Amniotic stem cell (primary cell): ENCODE measurements at places on chromosomes 2 and 18.

- DNase-seq: no peak
These were observed 221.1 kb downstream of the INSIG2 start for GRCh38 chr2:118309257-118309945.

GRCh38 chr18:48050176-48050575 lies 119.7 kb upstream of the SMAD2 start:
- DNase-seq: no peak

DNA sequence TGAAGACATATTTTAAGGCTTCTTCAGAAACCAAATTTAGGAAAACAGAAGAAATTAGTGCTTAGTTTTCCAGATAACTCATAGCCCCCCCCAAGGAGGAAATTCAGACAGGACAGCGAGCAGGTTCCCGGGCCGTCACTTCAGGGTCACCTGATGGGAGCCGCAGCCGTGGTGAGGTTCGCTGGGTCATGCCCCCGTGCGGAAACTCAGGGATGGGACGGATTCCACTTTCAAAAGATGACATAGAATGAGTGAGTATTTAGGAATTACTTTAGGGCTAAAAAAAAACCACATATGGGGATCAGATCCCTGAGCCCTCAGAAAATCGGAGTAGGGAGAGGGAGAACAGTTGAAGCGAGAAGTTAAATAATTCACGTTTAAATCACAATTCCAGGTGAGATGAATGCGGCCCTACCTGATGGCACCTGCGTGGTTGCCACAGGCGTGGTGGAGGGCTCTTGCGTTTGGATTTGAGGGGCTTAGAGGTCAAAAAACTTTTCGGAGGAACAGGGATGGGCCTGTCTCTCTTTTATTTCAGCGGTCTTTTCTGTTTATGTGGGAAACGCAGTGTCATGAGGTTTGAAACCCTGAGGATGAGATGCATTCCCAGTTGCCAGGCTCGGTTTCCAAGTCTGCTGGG lies 114.4 kb downstream of the NFATC1 start:
- no peak for DNase-seq

DNA sequence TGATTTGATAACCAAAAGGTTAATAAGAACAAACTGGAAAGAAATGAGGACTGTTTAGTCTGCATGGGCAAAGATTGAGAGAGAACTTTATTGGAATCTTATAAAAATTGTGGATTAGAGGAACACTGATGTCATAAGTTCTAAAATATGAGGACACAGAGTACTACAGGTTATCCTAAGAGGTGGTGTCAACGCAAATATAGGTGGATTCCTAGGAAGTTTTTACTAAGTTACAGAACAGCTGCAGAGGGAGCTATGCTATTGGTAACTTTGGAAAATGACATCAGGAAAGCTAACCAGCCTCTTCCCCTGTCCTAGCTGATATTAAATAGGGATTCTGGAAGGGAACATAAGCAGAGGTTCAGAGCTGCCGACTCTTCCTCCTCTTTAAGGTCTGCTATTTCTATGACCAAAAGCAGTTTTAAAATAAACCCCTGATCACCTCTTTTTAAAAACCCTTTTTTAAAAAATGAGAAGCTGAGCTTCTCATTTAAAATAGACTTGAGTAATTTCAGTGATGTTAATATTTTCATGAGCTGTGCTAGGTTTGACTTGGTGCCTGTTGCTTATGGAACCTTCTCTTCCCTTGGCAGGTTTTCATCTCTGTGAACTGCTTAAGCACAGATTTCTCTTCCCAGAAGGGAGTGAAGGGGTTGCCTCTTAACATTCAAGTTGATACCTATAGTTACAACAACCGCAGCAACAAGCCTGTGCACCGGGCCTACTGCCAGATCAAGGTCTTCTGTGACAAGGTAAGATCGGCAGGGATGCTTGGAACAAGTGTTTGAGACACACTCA lies 34.2 kb downstream of the GRHL1 start:
- DNase-seq: no peak

- no peak for DNase-seq
These were observed 2.3 kb downstream of the FKBP1B start for GRCh38 chr2:24051833-24052232.

- DNase-seq: no peak
These were observed 3.4 kb downstream of the NAGK start for GRCh38 chr2:71071681-71072398.

DNA sequence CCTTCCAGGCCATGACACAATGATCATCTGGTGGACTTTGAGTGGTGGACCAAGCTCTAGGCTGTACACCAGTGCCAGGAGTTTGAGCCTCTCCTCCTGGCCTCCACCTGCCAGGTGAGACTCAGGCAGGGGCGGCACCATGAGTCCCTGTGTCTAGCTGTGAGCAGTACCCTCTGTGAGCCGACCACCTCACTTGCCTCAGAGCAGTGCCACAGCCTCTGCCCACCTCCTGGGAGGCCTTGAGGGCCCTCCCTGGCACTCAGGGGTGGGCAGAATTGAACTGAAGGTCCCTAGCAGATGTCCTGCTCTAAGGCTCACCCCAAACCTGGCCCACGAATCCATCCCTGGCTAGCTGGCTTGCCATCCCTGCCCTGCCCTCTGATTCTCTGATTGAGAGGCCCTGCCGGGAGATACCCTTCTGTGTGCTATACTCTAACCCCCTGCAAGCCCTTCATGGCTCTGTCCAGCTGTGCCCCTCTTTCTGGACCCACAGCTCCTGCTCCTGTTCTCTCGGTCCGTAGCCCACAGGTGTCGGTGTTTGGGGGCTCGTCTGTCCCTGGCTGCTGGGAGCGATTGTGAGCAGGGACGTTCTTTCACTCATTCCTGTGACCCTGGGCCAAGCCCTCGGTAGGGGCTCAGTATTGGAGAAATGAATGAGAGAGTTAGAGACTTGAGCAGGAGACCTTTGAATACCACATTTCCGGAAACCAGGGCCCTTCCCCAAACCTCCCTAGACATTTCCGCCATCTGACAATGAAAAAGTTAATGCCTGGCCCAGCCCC lies 70.0 kb downstream of the INHBB start:
- no peak for DNase-seq

GRCh38 chr2:134288814-134289213 lies 34.9 kb downstream of the MGAT5 start:
- DNase-seq: no peak

GRCh38 chr2:177550264-177551200 lies 158.0 kb downstream of the AGPS start:
- DNase-seq: no peak

- DNase-seq: no peak
These were observed 71.2 kb upstream of the CCBE1 start for GRCh38 chr18:59768409-59768808.

- DNase-seq: no peak
These were observed 60.3 kb upstream of the RPL31 start for GRCh38 chr2:100941646-100942240.
